ENCODE measurements at places on chromosomes 2 and 18.

DNA sequence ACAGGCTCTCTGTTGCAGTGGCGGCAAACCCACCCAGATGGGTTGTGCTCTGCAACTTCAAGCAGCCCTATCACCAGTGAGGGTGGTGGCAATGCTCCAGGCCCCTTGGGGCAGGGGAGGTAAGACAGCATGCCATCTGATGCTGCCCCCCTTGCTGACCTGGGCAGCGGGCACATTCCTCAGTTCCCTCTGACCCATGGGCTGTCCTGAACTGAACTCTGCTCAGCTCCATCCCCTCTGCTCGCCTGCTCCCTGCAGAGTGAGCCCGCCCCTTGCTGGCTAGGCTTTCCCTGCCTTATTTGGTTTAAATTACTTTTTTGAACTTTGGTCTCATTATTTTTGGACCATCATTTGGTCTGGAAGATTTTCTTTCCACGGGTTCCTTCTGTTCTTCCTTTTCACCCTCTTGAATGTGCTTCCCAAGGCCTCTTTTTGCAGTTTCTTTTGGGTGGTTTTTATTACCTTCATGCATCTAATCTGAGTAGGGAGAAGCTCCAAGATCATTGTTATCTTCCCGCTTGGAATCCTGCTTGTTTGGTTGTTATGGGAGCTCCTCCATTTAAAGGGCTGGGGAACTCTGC is 565.4 kb downstream of the TNS1 start:
- DNase-seq, result no peak

DNA sequence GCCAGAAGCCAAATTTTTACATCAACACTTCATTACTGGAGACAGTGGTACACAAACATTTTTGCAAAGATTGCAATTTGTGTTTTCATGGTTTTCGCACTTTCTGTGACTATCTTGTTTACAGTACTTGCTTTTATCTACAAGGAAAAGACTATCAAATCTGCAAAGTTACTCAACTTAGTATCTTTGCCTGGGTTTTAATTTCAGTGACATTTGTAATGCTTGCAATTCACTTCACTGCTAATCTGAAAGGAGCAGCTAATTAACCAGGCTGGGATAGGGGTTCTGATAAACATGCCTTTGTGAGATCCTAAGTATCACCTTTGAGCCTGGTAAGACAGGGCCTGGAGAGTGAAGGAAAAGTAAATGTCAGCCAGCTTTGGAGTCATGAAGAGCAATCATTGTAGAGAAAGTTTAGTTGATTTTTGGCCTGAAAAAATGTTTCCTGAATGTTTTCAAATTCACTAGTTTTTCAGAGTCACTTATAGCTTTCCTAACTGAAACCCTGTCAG is 194.2 kb downstream of the RIT2 start:
- no peak for DNase-seq

DNA sequence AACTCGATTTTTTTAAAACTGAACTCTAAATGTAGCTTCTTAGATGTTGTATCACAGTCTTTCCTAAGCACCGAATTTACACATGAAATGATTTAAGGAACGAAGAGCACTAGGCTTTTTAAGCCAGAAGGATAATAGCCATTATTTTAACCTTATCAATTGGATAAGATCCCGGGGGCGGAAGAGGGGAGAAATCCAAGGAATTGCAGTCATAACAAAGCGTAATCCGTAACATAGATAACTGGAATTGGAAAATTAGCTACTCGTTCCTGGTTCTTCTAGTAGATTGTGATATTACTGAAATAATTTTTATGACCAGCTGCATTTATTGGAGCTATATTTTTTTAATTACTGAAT is 988 bp upstream of the KANSL1L start:
- DNase-seq, result no peak

GRCh38 chr2:208607694-208608093 is 201.1 kb downstream of the PTH2R start:
- no peak for DNase-seq

DNA sequence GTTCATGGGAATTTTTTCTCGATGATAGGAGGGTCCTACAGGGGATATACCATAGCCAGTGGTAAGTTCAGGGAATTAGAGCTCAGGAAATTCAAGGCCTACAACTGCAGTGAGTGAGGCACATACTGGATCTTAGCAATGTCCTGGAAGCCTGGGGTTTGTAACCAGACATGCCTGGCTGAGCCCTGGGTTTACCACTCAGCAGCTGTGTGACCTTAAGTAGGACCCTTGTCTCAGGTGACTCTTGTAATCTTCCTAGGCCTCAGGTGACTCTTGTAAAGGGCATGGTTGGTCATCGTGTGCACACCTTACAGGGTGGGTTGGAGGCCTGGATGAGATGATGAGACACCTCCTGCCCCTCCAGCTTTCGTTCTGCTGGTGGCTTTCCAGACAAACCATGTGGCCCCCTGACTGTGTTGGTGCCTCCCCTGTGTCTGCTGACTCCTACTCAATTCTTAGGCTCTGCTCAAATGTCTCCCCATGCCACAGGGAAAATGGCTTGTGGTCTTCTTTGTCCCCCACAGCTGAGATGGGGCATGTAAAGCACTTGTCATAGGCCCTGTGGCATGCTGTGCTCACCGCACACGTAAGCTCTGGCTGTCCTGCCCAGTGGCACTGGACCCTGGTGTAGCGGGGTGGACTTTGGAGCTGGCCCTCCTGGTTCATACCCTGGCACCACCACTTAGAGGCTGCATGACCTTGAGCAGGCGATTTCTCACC is 94.1 kb downstream of the FHOD3 start:
- DNase-seq, result no peak

GRCh38 chr2:222701721-222702131 is 30.3 kb downstream of the MOGAT1 start:
- no peak for DNase-seq

Measured in inflammatory macrophage treated with lipopolysaccharide for 1 hour (primary cell).